ENCODE measurements at places on chromosomes 2 and 18.

DNA sequence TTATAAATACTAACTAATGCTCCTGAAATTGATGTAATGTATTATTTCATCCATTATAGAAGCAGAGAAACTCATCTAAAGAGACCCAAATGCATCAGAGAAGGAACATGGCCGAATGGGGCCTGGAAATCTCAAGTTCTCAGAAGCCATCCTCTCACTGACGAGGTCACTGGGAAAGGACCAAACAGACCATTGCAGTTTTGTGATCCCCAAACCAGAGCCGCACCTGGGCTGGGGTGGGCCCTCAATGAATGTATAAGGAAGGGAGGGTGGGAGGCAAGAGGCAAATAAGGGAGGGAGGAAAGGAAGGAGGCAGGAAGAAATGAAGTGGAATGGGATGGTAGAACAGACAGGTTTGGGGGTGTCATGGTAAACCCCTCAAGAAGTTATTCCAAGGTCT lies 245.3 kb upstream of the ID2 start:
- DNase-seq, result no peak

DNA sequence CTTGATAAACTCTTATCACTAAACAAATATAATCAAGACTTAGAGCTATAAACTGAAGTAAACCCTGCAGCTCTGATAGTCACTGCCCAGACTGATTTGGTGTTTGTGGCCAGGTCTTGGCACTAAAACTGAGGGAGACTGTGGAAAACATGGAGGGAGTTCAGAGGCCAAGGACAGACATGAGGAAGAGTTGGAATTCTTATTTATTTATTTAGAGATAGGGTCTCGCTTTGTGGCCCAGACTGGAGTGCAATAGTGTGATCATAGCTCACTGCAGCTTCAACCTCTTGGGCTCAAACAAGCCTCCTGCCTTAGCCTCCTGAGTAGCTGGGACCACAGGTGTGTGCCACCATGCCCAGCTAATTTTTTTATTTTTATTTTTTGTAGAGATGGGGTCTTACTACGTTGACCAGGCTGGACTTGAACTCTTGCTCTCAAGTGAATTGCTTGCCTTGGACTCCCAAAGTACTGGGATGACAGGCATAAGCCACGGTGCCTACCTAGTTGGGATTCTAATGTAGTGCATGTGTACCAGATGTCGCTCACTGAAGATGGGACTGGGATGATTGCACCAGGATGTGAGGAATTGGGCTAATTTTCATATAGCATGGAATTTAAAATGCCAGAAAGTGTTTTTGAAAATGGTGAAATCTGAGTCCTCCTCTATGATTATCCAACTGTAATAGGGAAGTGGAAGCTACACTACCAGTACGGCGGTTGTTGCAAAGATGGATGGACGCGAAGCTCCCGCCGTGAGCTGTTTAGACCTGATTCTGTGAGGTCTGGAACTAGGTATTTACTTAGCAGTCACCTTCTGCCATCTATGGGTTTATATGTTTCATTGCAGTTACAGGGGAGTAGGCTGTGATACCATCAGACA lies 52.7 kb upstream of the CTLA4 start:
- peak; percentile 42 for DNase-seq

- no peak for DNase-seq
Measured at GRCh38 chr2:187506416-187506815, 47.8 kb downstream of the TFPI start.

DNA sequence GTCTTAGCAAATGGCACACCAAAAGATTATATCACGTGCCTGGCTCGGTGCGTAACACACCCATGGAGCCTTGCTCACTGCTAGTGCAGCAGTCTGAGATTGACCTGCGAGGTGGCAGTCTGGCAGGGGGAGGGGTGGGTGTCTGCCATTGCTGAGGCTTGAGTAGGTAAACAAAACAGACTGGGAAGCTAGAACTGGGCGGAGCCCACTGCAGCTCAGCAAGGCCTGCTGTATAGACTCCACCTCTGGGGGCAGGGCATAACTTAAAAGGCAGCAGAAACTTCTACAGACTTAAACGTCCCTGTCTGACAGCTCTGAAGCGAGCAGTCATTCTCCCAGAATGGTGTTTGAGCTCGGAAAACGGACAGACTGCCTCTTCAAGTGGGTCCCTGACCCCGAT lies 55.9 kb upstream of the FSHR start:
- no peak for DNase-seq

GRCh38 chr2:78718024-78718423 lies 307.5 kb upstream of the REG3G start:
- no peak for DNase-seq

DNA sequence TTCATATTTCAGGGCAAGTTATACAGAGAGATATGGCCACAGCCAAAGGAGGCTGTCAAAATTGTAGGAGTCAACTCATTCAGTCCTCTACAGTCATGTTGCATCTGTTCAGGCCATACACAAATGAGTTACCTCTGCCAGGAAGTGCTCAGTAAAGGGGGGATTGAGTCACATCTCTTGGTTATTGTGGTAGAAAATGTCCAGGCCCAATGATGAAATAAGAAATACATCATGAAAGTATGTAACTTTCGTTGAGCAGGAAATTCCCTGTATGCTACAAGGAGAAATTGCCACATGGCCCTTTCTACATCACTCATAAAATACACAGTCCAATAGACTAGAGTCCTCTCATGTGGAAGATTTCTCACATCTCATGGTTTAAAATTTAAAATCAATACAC lies 103.9 kb upstream of the COL3A1 start:
- DNase-seq, result peak; percentile 73

- DNase-seq, result no peak
Measured at GRCh38 chr2:8548065-8548618, 133.7 kb upstream of the ID2 start.

- DNase-seq, result peak; percentile 30
Measured at GRCh38 chr2:215843579-215843978, 169.8 kb downstream of the MREG start.

DNA sequence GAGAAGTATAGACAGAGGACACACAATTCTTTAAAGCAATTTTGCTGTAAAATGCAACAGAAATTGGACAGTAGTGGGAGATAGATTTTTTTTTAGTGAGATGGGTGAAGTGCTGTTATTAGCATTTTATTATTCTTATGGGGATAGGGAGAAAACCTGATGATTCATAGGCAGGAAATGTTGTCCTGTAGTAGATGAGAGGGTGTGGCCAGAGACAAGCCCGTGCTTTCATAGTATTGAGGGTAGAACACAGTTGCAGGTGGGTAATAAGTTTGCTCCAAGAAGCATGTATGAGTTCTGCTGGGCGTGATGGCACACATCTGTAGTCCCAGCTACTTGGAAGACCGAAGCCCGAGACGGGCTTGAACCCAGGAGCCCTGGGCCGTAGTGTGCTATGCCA lies 128.3 kb upstream of the ARHGAP28 start:
- no peak for DNase-seq

- DNase-seq, result no peak
Measured at GRCh38 chr18:39753178-39753577, 2187.6 kb upstream of the CELF4 start.

GRCh38 chr2:73069041-73069854 lies 2.3 kb downstream of the SFXN5 start:
- DNase-seq, result no peak

- no peak for DNase-seq
Measured at GRCh38 chr2:170707821-170708795, 7.0 kb upstream of the SP5 start.

- no peak for DNase-seq
Measured at GRCh38 chr2:216540920-216541319, 42.3 kb downstream of the RPL37A start.

DNA sequence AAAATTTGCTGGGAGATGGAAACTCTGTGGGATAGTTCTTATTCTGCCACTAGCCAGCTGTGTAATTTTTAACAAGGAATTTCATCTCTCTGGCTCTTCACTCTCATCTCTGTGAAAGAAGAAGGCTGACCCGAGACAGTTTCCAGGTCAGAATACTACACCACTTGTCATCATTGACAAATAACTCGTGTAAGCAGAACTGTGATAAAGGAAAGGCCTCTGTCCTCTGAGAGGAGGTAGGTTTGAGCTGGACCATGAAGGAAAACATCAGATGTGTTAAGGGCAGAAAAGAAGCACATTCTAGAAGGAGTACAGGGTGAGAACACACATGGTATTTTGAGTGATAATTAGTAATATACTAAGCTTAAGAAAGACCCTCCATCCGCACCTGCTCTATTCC lies 211.4 kb upstream of the DDX18 start:
- no peak for DNase-seq

- no peak for DNase-seq
Measured at GRCh38 chr18:23274638-23275482, 139.6 kb downstream of the CABLES1 start.

DNA sequence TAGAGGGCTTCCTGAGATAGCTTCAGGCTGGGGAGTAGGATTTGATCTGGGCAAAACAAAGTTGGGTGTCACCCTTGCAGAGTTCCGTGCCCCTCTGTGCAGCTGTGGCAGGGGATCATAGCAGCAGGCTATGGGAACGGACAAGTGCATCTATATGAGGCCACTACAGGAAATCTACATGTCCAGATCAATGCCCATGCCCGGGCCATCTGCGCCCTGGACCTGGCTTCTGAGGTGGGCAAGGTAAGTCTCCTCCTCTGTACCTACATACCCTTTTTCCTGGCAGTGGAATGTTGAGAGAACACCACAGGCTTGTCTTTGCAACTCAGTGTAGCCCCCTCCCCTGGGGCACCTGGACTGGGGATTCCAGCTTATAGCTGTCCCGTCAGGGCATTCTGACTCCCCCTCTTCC lies 3.5 kb downstream of the WDR54 start:
- no peak for DNase-seq

- DNase-seq, result no peak
Measured at GRCh38 chr2:107093426-107093957, 207.5 kb upstream of the ST6GAL2 start.

DNA sequence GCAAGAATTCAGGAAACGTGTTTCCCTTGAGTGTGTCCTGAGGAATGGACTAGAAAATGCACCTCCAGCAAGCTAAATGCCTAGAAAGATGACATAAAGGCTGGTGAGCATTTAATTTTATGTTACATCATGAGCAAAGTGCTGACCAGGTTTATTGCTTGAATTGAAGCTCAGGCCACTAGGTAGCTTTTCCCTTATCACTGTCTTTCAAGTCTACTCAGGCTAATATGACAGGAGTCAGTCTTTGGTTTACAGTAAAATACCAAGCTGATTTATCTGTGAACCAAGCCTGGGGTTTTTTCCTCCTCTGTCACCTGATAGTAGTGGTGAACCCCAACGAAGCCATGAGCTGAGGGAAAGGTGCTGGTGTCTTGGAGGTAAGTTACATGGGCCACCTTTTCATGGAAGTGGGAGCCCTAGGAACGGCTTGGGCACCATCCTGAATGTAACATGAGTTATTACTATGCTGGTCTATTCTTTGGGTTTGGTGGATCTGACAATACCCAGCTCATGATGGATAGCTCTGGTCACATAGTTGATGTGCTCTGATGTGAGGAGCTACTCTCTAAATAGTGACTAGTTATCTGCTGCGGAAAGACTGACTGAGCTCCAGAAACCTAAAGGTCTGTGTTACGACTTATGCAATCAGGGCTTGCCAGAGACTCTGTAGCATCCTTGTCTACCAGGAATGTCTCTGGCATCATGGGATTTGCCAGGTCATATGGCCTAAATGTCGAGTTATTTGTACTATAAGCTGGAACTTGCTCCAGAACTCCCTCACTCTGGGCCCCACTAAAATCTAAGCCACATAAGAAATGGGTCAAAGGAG lies 39.8 kb downstream of the NUP35 start:
- DNase-seq, result no peak

DNA sequence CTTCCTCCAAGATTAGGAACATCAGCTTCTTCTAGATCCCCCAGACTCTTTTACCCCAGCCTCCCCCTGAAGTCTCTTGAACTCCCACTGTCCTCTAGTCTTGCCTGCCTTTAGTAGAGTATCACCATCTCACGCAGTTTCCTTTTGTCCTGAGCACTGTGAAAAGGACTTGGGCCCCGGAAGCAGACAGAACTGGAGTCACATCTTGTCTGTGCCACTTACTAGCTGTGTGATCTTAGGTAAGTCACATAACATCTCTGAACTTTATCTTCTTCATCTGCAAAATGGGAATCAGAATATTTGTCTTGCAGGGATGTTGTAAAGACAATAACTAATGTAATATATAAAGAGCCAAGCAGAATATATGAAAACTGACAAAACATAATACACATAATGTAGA lies 8.4 kb upstream of the TRABD2A start:
- DNase-seq, result no peak

DNA sequence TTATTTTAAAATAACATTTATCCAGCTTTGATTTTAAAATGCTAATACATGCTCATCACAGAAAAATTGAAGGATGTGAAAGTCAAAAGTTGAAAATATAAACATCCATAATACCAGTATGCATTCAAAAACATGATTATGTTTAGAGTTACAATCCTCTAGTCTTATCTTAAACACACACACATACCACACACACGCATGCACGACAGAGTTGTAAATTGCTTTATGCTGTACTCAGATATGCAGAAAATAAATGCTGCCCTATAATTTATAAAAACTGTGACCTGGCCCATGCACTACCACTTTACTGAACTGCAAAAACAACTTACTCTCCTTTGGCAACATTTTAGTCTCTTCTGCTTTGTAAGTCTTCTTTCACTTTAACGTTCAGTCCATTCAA lies 793.0 kb upstream of the FANCL start:
- DNase-seq, result no peak

DNA sequence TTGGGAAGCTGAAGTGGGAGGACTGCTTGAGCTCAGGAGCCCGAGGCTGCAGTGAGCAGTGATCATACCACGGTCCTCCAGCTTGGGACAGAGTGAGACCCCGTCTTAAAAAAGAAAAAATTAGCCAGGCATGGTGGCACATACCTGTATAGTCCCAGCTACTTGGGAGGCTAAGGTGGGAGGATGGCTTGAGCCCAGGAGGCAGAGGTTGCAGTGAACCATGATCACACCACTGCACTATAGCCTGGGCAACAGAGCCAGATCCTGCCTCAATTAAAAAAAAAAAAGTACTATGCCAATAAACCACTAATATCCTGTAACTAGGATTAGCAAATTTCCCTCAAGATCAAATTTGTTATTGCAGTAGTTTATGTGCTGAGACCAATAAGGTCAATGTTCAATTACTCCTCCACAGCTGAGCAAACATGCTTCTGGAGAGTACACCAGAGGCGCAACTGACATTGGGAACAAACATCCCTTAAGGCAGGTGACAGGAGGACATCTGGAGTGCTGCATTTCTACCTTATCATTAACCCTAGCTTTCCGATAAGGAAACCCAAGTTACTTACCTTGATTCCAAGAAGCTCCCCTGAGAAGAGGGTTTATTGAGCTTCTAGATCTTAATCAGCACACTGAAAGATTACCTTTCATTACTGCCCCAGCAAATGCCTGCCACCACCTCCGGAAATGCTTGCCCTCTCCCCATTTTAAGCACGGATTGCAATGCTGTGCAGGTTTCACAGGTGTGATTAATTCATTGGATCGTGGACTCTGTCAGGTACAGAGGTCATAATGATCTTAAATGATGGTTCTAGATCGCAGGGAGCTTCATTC lies 26.2 kb downstream of the MGAT4A start:
- no peak for DNase-seq

DNA sequence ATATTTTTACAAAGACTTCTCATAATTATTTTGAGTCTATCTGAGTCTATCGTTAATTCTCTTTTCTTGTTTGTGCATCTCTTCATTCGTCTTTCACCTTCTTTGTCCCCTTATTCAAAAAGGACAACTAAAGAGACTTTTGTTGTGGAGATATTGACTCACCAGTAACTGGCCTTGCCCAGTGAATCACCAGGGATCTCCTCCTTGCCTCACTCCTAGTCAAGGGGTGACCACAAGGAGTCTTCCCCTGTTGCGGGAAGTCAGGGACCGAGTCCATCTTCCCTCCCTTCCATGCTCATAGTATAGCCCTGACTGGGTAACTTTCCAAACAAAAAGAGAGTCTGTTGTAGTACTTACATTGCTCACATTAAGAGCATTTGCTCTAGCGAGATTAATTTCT lies 158.9 kb downstream of the NEB start:
- DNase-seq, result no peak
